Type B pancreatic cell (in vitro differentiated cells): ENCODE measurements at places on chromosomes 7 and 10. TPM values are rescaled to one million over a fixed set of nuclear protein-coding genes. Genes with fewer than 3 reads are reported as not detected.

DNA sequence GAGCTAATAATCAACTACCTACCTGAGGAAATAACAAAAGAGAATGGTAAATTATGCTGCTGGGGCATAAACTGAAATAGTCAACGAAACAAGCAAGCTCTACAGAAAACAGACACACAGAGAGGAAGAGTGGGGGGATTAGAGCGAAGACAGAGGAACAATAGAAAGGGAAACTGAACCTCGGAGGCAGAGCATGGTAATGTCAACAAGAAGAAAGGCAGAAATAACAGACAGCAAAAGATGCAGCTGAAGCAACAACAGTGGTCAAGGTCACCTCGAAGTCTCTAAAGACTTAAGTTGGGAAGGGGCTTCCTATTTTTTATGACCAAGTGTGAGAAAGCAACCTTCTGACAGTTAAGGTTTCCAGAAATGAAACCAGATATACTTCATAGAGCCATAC, 177.0 kb downstream of the ZNF438 start:
- no peak for DNase-seq

DNA sequence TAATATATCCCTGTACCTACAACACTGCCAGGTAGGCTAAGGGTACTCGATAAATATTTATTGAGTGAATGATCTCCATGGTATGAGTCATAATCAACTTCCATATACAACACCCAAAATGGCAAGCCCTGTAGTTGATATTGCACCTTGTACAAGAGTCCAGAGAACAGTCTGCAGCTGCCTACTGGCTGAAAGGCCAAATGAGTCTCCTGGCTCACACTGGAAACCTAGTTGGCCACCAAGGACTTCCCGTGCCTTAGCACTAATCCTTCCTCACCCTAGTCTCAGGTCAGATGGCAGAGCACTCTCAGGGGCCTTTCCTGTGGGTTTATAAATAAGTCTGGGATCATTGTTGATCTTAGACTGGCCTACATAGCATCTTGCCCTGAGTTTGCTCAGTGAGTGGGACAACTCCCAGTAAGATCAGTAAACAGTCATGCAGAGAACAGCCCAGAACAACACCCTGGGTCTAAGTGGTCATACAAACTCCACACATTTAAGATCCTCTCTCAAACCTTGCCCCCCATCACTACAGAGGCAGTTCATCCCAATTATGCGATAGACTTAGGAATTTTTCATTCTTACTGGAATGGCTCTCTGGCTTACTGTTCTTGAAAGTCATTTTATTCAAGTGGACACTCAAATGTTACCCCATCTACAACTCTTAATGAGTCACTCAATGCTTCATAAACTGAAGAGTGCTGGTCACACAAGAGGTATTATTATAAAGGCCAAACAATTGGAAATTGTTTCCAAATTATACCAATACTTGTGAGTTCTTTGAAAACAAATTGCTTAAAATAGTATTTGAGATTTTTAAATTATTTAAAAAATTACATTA, 14.7 kb upstream of the SLC16A9 start:
- no peak for DNase-seq

SMC3 gene
- 39.0 and 60.6 TPM in 2 replicates for total RNA-seq

MNX1 gene
- 14.9 and 27.0 TPM in 2 replicates for total RNA-seq

DNA sequence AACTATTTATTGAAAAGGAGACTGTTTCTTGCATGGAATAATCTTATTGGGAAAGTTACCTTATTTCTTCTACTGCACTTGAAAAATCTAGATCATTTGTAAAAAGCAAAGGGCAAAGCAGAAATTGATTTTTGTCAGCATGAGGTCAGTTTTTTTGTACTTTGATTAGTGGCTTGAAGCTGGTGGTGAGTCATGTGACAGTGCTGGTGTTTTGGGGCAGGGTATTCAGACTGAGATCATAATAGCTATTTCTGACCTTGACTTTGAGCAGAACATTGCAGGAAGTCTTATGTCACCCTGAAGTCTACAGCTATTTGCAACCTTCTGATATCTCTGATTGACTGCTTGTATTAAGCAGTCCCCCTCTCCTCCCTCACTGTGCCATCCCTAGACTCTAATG, 66.3 kb upstream of the SORCS3 start:
- no peak for DNase-seq

GRCh38 chr7:24035366-24036032, 248.5 kb upstream of the NPY start:
- no peak for DNase-seq

- no peak for DNase-seq
Observed at GRCh38 chr10:51079331-51079730, 5.0 kb downstream of the PRKG1 start.

- DNase-seq: peak; percentile 39
Observed at GRCh38 chr10:44985175-44985681, 6.6 kb upstream of the DEPP1 start.

MTURN gene
- total RNA-seq: 16.6 and 23.3 TPM in 2 replicates

GRCh38 chr7:24164401-24164800, 119.6 kb upstream of the NPY start:
- DNase-seq: no peak

GRCh38 chr7:130458257-130458656, 17.4 kb upstream of the CEP41 start:
- no peak for DNase-seq

PIK3CG gene
- not detected in 2 replicates for total RNA-seq

SPAG6 gene
- total RNA-seq: 1.9 and 6.6 TPM in 2 replicates

- no peak for DNase-seq
Observed at GRCh38 chr7:46257761-46258448, 336.8 kb upstream of the IGFBP3 start.

AGK gene
- 28.7 and 31.9 TPM in 2 replicates for total RNA-seq

COX15 gene
- 36.1 and 46.5 TPM in 2 replicates for total RNA-seq

DNA sequence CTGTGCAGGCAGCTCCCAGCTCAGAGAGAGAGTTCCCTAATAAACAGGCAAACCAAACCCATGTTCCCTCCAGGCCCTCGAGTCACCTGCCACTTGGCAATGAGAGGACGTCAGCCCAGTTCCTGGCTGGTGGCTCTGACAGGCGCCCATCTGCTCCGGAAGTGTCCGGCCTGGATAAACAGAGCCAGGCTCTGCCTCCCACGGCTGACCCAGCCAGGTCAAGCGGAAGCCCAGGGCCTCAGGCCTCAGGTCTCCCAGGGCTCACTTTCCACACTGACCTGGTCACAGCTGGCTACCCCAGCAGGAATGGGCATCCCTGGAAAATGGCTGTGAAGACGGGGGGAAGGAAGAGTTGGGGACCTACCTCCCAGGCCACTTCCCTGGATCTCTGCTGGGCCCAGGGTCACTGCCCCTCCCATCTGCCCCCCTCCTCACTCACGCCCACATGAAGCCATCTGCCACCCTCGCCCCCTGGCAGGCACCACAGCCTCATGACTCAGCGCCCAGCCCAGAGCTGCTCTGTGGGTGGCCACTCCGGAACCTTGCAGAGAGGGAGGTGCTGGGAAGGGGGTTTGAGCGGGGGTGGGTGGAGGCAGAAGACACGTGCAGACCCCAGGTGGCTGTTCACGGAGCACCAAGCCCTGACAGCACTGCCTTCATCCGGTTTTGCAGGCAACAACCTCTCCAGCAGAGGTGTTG, 37.4 kb upstream of the DUSP5 start:
- no peak for DNase-seq

DNA sequence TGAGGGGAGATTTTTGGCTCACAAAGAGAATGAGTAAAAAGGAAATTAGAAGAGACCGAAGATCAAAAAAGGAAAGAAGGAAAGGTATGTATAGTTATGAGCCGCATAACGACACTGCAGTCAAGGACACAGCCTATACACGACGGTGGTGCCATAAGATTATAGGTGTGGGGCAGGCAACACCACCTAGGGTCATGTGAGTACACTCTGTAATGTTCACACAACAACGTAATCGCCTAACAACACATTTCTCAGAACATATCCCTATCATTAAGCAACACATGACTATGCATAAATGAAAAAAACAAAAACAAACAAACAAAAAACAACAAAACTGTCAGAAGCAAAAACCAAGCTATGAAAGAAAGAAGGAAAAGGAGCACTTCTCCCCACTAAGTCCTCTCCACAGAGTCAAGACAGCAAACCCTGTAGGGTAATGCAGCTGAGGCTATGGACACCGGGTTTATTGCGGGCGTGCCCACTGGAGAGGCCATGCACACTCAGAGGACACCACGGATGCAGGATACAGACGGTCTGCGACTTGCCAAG, 45.1 kb downstream of the PIP4K2A start:
- DNase-seq: no peak

DNA sequence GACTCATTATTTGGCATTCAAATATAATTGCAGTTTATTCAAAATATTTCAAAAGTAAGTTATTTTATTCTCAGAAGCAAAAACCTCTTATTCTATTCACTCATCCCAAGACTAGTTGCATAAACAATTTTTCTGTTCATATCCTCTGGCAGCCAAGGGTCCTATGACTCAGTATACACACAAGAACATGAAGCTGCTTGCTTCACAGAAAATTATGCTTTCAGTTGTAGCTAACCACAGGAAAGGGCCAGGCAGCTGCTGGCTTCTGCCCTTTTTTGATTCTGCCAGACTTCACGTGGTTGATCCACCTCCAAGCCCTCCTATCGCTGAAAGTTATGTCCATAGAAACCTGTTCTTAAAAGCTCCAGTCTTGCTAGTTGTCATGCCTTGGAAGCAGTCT, 108.8 kb downstream of the ABCA13 start:
- no peak for DNase-seq

SLC39A12 gene
- not detected in 2 replicates for total RNA-seq

- DNase-seq: no peak
Observed at GRCh38 chr7:30040938-30041337, 12.7 kb downstream of the PLEKHA8 start.

ETV1 gene
- 15.4 and 35.6 TPM in 2 replicates for total RNA-seq

PRKG1 gene
- 7.4 and 12.3 TPM in 2 replicates for total RNA-seq
